ENCODE measurements at places on chromosomes 3 and 15. TPM values are rescaled to one million over a fixed set of nuclear protein-coding genes. Genes with fewer than 3 reads are reported as not detected.

The KNSTRN gene
- 129 TPM for total RNA-seq

The MOBP gene
- not detected for total RNA-seq

The CEP19 gene
- 7.0 TPM for total RNA-seq

The SLITRK3 gene
- total RNA-seq: 1.1 TPM

The REC114 gene
- total RNA-seq: not detected

The ITPKA gene
- 0.09 TPM for total RNA-seq

The GOLGA6L7 gene
- not detected for total RNA-seq

The ALG1L2 gene
- 0.59 TPM for total RNA-seq

The CMSS1 gene
- total RNA-seq: 32.8 TPM

The CYP19A1 gene
- total RNA-seq: not detected

GRCh38 chr3:96869316-96869715 lies 54.9 kb downstream of the EPHA6 start:
- DNase-seq: no peak

DNA sequence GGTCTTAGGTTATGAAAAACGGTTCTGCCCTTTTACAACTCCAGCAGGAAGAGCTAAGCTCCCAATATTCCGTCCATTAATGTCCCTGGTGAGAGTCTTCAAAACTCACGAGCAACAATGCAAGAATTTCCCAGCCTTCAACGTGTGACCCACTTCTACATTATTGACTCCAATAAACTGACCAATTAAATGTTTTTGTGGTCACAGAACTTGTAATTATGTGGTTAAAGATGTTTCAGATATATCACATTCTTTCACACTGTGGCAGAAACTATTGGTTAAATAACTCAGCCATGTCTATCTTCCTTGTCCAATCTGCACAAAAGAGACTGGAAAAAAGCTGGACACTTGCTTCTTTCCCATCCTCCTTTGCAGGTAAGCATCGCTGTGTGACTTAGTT lies 286.6 kb upstream of the ADAMTS9 start:
- no peak for DNase-seq

- DNase-seq: no peak
Observed at GRCh38 chr3:127258733-127259132, 29.1 kb downstream of the PRR20G start.

DNA sequence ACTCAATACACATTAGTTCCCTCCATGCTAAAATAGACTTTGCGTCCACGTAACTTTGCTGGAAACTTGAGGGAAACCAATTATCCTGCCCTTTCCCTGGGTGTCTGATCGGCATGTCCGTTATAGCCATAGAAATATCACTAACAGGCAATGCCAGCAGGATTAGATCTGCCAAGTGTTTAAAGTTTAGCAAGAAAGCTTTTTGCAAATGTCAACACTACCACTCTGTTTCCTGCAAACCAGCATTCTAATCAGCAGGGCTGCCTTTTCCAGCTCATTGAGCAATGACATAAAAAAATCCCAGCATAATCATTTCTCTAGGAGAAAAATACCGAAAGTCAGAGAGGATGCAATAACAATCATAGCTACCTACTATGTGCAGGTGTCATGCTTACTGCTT lies 60.9 kb downstream of the NOX5 start:
- DNase-seq: no peak

DNA sequence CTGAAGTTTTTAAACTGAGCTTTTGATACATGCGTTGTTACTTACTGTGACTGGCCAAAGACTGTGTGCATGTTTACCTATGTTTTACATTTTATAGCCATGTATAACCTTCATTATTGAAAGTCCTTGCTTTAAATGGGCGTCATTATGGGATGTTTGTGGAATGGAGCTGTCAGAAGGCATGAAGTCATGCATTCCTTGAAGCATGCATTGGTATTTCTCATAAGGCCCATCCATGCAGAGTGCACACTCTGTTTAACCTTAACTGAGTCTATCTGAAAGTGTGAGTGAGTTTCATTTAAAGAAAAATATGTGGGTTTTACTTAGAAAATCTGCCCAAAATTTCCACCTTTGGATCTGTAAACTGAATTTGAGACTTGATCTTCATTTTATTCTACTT lies 51.1 kb downstream of the PSMD6 start:
- no peak for DNase-seq

DNA sequence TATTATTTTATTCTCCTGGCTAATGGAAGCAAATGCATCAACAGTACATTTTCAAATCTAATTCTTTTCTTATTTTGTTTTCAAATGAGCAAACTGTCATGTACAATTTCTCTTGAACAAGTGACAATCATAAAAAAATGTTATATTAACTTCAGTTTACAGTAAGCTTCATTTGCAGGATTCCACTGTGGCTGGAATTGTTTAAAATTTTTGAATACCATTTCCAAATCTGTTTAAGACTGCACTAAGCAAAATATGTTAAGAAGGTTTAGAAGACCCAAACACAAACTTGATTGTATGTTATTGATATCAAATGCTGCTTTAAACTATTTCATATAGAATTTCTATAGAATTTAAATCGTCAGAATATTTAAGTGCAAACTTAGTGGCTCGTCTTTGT lies 92.8 kb downstream of the ZNF280D start:
- DNase-seq: no peak

GRCh38 chr15:82942691-82943090 lies 9.8 kb downstream of the HOMER2 start:
- DNase-seq: no peak

- no peak for DNase-seq
Observed at GRCh38 chr3:94617312-94617711, 554.5 kb downstream of the NSUN3 start.

DNA sequence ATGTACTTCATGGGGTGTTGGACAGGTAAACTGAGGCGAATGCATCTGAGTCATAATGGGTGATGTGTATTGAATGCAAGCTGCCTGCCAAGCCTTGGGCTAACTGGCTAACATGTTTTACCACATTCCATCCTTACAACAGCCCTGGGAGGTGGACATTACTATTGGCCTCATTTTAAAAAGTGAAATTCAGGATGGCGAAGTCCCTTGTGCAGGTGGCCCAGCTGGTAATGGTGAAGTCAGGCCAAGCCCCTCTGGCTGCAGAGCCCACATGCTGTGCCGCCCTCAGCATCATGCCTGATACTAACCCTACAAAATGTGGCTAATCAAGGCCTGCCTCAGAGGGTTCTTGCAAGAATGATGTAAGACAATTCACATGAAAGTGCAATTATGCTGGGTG lies 60.0 kb upstream of the CHD2 start:
- no peak for DNase-seq

- DNase-seq: no peak
Observed at GRCh38 chr3:153289334-153289808, 127.3 kb downstream of the RAP2B start.

DNA sequence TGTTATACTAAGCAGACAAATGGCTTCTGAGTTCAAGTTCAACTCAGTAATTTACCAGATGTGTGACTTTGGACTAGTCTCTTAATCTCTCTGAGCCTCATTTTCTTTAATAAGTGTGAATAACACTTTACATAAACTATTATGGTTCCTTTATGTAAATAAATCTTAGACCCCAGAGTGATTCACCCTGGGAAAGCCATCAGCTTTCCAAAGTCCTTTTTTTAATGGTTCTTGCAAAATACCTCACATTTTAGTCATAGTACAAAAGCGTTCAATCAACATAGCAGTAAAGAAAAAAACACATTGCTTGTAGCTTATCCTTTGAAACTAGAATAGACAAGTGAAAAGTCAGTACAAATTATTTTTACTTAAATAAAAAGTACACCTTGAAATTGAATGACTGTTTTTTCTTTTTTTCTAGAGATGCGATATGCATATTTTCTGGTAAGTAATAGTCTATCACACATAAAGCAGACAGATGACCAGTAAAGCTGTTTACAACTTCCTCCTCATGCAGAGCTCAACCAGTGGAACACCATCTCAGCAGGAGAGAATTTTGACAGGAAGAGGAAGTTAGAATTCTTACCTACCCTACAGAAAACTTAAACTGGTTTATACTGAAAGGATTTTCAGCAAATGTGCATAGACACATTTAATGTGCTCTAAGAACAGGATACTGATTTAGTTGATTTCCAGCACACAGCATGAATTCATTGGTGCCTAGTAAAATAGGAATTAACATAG lies 123.0 kb upstream of the AGBL1 start:
- DNase-seq: no peak

GRCh38 chr15:75694241-75695182 lies 18.1 kb downstream of the CSPG4 start:
- peak; percentile 79 for DNase-seq

DNA sequence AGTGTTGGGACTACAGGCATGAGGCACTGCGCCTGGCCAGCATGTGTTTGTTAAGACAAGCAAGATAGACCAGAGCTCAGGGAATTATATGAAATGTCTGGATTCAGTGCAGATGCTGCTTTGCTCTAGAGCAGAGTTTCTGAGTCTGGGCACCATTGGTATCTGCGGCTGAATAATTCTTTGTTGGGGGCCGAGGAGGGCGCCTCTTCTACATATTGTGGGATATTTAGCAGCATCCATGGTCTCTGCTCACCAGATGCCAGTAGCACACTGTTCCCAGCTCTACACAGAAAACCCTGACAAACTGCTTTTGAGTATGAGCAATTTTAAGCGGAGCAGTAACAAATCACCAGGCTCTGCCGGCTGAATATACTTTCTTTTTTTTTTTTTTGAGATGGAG lies 3.6 kb upstream of the LDHAL6B start:
- no peak for DNase-seq

GRCh38 chr3:111694471-111694870 lies 99.3 kb upstream of the ZBED2 start:
- DNase-seq: no peak

- DNase-seq: no peak
Observed at GRCh38 chr15:85625856-85626255, 168.9 kb downstream of the KLHL25 start.

GRCh38 chr3:140842984-140843649 lies 98.5 kb upstream of the SLC25A36 start:
- DNase-seq: no peak

- DNase-seq: no peak
Observed at GRCh38 chr3:13728487-13728886, 151.4 kb downstream of the WNT7A start.

DNA sequence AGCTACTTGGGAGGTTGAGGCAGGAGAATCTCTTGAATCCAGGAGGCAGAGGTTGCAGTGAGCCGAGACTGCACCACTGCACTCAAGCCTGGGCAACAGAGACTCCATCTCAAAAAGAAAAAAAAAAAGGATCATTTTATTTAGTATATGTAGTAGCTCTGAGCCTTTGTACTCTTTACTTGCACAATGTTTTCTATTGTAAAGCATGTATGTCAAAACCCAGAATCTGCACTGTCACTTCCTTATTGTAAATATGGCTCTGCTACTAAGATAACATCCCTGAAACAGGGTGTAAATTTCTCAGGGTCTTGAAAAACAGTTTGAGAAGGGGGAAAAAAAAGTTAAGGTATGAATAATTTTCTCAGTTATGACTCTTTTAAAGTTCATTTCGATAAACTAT lies 35.1 kb downstream of the SLMAP start:
- no peak for DNase-seq

DNA sequence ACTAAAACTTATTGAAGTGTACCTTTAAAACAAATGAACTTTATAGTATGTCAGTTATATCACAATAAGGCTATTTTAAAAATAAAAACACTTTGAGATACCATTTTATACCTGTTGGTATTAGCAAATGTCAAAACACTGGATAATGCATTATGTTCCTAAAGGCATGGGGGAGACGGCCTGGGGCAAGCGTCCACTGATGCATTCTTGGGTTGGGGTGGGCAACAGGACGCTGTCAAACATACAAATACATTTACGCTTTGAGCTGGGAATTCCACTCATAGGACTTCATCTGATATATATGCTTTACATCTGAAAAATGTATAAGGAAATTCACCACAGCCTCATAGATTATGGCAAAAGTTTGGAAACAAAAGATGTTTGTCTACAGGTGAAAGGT lies 7.6 kb upstream of the GATA2 start:
- no peak for DNase-seq

DNA sequence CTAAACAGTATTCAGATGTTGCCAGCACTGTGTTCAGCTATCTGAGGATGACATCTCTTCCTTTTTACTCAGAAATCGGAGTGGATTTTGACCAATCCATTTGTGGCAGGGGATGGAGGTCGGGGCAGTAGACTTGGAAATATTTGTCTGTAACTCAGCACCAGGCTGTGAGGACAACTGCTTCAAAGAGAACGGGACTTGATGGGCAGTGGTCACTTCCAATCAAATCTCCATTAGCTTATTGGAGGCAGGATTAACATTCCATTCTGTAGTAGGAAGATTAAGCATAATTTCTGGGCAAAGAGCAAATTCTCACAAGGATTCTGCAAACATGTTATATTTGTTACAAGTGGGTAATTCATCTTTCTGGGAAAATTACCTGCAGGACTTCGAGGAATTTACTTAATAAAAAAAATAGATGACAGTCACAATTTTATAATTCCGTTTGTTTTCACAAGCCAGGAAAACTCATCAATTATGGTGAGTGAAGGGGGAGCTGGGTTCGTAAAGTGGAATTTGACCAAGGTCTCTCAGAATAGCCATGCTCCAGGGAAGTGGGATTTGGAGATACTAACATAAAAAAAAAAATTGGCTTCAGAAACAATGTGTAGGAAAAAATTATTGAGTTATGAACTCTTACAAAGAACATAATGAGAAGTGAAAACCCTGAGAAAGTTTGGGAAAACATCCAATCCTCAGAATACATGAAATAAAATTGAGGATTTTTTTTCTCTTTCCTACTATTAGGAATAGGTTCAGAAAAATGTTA lies 18.1 kb downstream of the CRABP1 start:
- peak; percentile 80 for DNase-seq

- DNase-seq: no peak
Observed at GRCh38 chr15:82177291-82178010, 85.1 kb downstream of the EFL1 start.

- no peak for DNase-seq
Observed at GRCh38 chr3:58665405-58665804, 1.2 kb downstream of the FAM3D start.

All from neural progenitor cell (in vitro differentiated cells).